ENCODE measurements at places on chromosomes 4 and X. TPM values are rescaled to one million over a fixed set of nuclear protein-coding genes. Genes with fewer than 3 reads are reported as not detected.

Gene CSAG2
- total RNA-seq, result not detected

Gene PRR32
- total RNA-seq, result not detected

Gene FREM3
- total RNA-seq, result 0.23 TPM

Gene EDA
- total RNA-seq, result 19.1 TPM

Gene RBM46
- not detected for total RNA-seq

Gene ADH7
- total RNA-seq, result not detected

Gene MAB21L2
- total RNA-seq, result 3.0 TPM

Gene NDP
- 16.1 TPM for total RNA-seq

Gene MAGEA10
- total RNA-seq, result not detected

Gene MAPK10
- 12.2 TPM for total RNA-seq

Gene DUSP9
- total RNA-seq, result 87.3 TPM

Gene TEX13D
- not detected for total RNA-seq

Gene GAGE2A
- total RNA-seq, result not detected

Gene PCDH18
- total RNA-seq, result 70.9 TPM

Gene UCP1
- total RNA-seq, result not detected

Gene ABLIM2
- total RNA-seq, result 0.68 TPM

Gene BEND4
- 0.10 TPM for total RNA-seq

Gene NPNT
- 198 TPM for total RNA-seq

Gene SMIM10L2A
- total RNA-seq, result 7.0 TPM

Gene MTMR8
- 1.9 TPM for total RNA-seq

Gene C4orf50
- total RNA-seq, result not detected

Data from hepatocyte (in vitro differentiated cells).